ENCODE measurements at places on chromosomes 3 and 15.

DNA sequence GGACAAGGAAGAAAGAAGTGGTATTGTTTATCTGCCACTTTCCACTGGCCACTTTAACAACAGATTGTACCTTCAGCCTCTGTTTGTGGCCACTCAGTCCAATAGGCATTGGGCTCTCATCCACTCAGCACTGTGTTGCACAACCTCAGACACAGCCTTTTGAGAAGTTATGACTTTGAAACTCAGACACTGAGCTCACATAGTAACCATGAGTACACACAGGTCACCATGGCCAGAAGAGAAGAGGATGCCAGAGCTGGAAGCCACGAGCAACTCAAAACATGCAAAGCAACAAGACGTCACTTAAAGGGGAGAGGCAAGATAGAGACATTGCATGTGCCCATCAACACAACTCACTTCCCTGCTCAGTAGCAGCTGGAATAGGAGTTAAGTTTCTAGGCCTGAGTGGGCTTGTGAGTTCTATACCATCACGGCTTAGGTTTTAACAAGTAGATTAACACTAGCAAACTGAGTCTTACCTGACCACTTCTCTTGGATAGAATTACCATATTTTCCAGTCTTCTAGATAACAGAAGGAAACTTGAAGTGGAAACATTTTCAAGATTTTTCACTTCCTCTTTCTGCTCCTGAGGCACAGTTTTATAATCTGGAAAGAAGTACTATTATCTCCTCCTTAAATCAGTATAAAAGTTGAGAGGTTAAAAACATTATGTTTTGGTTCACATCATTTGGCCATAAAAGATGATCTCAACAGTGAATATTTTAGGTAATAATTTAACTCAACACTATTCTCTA lies 103.5 kb downstream of the IMPG2 start:
- no peak for DNase-seq

DNA sequence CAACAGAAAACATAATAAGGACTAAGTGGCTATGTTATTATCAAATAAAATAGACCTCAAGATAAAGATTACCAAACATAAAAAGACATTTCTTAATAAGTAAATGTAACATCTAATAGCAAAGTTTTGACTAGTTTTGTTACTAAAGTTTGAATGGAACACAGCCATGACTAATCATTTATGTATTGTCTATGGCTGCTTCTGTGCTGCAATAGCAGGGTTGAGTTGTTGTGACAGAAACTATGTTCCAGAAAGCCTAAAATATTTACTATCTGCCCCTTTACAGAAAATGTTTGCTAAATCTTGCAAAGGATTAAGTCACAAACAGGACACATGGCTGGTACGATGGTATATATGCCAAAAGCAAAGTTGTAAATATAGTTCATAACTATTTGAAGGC lies 37.9 kb upstream of the MYH15 start:
- DNase-seq, result no peak

DNA sequence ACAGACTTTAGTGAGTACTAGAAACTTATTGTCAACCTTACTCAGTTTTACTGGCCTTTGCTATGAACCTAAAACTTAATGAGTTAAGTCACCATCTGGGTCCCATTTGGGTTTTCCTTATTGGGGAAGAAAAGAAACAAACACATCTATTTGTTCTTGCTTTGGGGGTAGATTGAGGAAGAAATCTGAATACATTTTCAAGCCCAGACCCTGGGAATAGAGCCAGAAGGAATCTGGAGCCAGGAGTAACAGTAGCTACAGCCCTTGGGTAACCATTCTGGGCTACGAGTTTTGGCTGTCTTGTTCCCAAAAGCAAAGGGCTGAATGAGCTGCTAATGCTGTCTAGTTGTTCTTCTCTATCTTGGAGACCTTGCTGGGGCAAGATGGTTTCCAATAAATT lies 16.5 kb downstream of the SLC12A1 start:
- no peak for DNase-seq

DNA sequence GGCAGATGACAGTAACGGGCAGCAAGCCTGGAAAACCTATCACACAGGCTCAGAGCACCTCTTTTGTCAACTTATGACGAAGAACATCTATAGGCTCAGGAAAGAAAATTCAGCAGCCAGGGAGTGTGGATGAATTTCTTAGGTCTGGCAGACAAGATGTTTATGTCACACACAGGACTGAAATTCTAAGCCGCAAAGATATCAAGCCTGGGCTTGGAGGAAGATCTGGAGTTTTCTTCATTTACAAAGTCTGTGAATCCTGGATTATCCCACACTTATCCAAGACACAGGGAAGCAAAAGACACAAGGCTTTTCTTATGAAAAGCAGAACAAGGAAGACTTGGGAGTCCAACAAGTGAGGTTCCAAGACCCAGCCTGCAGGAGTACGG lies 23.4 kb upstream of the CHCHD6 start:
- no peak for DNase-seq

GRCh38 chr3:52250122-52250521 lies 4.6 kb downstream of the PPM1M start:
- DNase-seq, result no peak

DNA sequence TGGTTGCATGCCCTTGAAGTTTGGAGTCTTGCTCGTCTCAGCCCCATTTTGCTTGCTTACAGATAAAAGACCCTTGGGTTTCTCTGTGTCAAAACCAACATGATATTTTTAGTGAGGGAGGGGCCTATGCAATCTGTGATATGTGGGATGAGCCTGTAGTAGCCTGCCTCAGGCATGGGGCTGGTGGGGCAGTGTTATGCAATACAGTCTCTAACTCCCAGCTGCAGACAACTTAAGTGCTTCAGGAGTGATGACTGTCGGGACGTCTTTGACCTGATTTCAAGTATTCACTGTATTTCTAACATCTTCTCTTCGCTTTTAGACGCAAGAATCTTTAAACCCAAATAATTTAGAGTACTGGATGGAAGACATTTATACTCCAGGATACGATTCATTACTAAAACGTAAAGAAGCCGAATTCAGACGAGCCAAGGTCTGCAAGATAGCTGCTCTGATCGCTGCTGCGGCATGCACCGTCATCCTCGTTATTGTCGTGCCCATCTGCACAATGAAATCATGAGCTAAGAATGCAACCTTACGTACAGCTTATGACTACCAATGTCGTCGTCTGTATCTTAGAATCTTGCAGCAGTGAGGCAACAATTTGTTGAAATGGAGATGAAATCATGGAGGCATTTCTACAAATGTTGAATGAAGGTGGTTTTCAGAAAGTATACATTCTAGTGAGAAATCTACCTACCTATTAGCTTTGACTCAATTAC lies 35.9 kb downstream of the MINAR1 start:
- no peak for DNase-seq

DNA sequence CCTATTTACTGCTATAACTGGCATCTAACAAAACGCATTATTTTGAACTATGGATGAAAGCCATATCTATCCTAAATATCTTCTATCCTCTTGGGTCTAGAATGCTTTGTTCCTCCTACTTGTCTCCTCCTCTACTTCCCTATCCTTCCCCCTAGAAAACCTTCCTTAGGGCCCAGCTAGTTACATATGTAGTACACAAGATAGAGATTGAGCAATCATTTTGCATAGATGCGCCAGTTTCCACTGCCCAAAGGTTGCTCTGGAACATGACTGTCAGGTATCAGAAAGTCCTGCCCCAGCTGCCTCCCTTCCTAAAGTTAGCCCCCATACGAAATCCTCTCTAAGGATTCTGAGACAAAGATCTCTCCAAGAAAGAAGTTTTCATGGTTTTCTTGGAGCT lies 55.1 kb downstream of the GPR160 start:
- no peak for DNase-seq

DNA sequence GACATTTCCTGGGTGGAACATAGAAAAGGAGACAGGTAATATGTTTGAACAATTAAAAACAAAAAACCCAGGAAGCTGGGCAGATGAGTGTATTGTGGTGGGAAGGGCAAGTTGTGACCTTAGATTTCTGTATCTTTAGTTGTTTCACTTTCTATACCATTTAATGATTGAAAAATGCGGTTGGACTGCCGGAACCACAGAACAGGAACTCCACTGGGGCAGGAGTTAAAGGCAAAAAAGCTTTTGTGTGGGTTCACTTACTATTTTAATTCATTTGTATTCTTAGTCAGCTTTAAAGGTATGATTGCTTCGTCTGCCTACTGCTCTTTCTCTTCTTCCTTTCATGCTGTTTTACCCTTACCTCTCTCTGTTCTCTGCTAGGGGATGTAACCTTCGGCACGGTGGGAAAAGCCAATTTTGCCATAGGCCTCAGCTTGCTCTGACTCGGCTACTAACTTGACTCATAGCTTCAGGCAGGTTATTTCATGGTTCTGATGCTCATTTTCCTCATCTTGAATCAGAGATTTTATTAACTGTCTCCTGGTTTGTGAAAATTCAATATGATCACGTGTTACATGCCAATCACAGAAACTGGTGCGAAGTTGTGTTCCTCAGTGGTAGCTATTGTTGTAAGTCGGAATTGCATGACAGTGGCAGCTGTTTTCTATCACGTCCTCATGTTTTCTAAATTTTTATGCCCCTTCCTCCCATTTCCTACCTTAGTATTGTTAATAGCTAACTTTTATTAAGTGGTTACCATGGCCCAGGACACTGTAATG lies 1.6 kb upstream of the MCTP2 start:
- DNase-seq, result no peak

Data from fibroblast of skin of left quadriceps (primary cell).